ENCODE measurements at places on chromosomes 1 and 21. TPM values are rescaled to one million over a fixed set of nuclear protein-coding genes. Genes with fewer than 3 reads are reported as not detected.

The RGS4 gene
- 8.5 TPM for total RNA-seq

The LIPI gene
- not detected for total RNA-seq

The SLC9C2 gene
- total RNA-seq: not detected

The B3GALT2 gene
- 3.7 TPM for total RNA-seq

The CITED4 gene
- 2.8 TPM for total RNA-seq

The LCE2A gene
- not detected for total RNA-seq

The CALML6 gene
- total RNA-seq: 0.13 TPM

The KIF21B gene
- 1.9 TPM for total RNA-seq

The SELP gene
- 0.13 TPM for total RNA-seq

The LCE1E gene
- total RNA-seq: not detected

The SMPDL3B gene
- total RNA-seq: 0.26 TPM

The EPHA2 gene
- total RNA-seq: 112 TPM

The EPS8L3 gene
- not detected for total RNA-seq
